Activated T-cell treated with anti-CD3 and anti-CD28 coated beads, Interleukin-2, amount 50 U/mL, for 72 hours (primary cell): ENCODE measurements at places on chromosomes 2 and 18.

DNA sequence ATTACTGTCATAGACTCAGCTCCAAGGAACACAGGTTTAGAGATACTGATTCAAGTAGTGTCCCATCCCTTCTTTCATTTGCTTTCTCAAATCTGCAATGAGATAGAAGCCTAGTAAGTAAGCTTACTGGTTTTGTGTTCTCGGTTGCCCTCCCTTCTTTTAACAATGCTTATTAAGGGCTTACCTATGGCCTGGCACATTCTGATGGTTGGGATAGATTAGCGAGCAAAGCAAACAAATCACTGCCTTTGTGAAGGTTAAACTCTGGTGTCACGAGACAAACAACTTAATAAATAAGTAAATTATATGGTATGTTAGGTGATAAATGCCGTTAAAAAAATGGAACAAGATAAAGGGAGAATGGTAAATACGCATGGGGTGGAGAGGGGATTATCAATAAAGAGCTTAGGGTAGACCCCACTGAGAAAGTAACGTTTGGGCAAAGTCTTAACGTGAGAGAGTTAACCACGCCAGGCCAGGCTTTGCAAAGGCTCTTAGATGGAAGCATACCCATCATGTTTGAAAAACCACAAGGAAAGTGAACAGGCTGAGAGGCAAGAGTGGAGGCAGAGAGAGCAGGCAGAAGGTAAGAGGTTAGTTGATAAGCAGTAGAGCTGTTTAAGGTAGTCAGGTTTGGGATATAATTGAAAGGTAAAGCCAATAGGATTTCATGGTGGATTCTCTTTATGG lies 31.0 kb downstream of the EIF2AK3 start:
- DNase-seq = no peak

GRCh38 chr2:23900541-23901322 lies 26.2 kb downstream of the ATAD2B start:
- no peak for DNase-seq

GRCh38 chr2:26982102-26982742 lies 11.8 kb downstream of the MAPRE3 start:
- peak; percentile 7 for DNase-seq

DNA sequence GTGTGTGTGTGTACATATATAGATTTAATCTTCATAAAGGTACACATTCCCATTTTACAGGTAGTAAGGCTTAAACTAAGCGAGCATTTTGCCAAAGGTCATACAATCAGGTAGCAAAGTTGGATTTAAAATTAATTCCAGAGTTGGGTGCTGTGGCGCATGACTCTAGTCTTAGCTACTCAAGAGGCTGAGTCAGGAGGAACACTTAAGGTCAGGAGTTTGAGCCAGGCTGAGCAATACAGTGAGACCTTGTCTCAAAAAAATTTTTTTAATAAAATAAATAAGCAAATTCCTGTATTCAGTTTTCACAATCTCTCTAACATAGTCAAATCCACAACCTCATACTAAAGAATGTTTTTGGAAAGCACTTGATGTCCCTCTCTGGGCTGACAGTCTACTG lies 111.5 kb upstream of the LDLRAD4 start:
- DNase-seq = no peak

GRCh38 chr2:213416832-213417231 lies 132.6 kb downstream of the SPAG16 start:
- no peak for DNase-seq

DNA sequence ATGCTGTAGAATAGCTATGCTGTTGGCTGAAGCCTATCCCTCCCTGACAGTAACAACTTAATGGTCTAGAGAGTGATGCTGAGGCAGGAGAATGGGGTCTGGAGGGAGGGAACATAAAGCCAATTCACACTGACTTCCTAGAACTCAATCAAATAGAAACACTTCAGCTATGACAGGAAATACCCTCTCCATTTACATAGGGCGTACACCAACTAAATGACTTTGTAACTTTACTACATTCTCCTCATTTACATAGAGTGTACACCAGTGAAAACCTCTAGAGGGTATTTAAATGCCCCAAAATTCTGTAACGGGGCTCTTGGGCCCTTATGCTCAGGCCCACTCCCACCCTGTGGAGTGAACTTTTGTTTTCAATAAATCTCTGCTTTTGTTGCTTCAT lies 41.5 kb downstream of the YPEL5 start:
- DNase-seq = no peak

DNA sequence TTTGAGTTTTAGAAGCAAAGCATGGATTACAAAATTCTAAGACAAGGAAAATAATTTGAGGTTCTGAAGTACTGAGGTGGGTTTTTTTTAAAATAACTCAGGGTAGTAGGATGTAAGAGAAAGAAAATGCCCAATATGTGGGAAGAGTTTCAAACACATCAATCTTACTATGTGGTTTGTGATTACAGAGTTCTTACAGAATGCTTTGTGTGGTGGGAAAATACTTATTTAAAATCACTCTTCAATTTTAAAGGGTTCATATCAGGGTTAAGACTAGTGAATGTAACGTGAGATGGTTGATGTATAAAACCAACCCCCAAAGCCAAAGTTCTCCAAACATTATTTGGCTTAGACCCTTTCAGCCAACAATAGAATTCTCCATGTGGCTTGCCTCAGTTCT lies 173.5 kb downstream of the UBE2E3 start:
- DNase-seq = no peak

DNA sequence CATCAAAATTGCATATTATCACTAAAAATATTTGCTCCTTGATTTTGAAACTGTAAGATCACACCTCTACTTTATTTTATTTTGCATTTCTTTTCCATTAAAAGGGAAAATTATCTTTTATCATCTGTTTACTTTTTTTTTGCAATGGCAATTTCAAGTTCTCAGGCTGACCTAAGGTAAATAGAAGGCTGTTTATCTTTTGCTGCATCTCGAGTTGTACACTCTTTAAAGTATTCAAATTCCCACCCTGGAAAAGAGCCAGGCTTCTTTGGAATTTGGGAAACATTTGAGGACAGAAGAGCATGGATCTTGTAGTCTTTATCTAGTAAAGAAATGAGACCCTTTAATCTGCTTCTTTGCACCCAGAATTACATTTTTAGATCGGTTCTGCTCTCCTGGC lies 645.7 kb downstream of the SLC4A3 start:
- DNase-seq = no peak

GRCh38 chr2:23323198-23323916 lies 61.6 kb upstream of the KLHL29 start:
- DNase-seq = no peak

DNA sequence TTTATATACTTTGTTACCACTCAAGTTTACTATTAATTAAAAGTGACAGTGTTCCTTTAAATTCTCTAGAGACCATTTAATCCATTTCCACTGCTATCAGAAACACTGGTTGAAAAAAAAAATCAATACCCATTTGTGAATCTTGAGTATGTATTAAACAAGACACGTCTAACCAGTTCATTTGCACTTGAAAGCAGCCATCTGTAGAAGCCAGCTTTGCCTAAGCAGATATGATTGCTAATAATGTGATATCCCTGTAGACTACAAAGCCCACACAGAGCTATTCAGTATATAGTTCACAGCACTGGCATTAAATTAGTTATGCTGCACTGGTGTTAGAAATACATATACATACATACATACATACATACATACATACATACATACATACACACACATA lies 111.8 kb upstream of the SP3 start:
- no peak for DNase-seq

DNA sequence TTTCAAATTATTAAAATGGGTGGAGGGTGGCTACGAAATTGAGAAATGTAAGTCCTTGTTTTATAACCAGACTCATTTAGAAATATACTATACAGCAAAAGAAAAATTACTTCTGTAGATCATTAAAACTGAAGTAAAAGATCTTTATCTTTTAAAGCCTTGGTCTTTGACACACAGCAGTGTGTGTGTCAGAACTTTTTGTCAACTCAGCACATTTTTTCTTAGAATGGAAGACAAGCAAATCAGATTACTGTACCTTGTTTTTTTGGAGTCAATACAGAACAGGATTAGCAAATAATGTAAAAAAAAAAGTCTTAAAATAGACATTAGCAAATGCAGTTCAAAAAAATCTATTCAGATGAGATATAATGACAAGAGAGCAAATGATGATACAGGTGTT lies 49.1 kb downstream of the C2orf76 start:
- DNase-seq = no peak

- peak; percentile 81 for DNase-seq
These were observed 46.2 kb upstream of the TRIM43B start for GRCh38 chr2:95530734-95531133.

- no peak for DNase-seq
These were observed 12.7 kb downstream of the NEU4 start for GRCh38 chr2:241821460-241822263.

- no peak for DNase-seq
These were observed at the start of gene HRH4 for GRCh38 chr18:24460388-24460787. HRH4 (plus strand) TSS chr18:24460637; CDS start chr18:24460729, 92 bp downstream.

GRCh38 chr2:217538719-217539118 lies 464.1 kb downstream of the TNS1 start:
- DNase-seq = no peak

DNA sequence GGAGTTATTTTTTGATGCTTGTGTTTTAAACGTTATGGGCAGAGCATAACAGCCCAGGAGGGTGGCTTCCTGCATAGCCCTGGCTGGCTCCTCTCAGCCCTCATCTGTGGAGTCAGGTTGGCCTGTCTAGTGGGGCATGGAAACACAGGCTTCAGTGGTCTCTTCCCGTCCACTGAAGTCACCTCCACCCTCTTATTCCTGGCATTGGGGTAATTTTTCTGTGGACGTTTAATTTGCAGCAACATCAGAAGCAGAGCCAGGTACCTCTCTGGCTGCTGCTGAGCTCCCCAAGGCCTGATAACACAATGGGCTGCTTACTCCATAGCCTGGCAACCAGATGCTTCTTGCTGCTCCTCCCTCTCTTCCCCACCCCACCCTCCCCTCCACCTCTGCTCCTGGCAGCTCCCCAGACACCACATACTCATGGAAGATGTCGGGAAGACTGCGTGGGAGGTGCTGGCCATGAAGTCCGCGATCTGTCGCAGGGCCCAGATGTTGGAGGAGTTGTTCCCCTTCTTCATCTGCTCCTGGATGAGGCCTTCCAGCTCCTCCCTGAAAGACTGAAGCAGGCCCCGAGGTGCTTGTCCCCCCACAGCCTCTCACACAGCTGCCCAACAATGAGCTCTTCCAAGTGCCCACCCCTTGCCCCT lies 64.0 kb downstream of the ADD2 start:
- no peak for DNase-seq
